Sciatic nerve (tissue), 2 donors: ENCODE measurements at places on chromosomes 16 and 17. TPM values are rescaled to one million over a fixed set of nuclear protein-coding genes. Genes with fewer than 3 reads are reported as not detected.

DNA sequence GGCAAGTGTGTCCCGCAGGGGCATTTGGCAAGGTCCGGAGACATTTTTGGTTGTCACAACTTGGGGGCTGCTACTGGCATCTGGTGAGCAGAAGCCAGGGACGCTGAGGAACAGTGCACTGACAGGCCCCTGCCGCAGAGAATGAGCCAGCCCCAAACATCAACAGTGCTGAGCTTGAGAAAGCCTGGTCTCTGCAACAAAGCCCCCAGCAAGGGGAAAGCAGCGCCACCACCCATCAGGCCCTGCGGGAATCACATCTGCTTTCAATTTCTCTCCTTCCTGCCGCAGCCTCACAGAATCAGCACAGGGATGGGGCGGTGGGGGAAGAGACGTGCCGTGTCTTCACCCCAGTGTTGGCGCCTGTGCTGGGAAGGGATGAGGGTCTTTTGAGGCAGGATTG lies 14.8 kb upstream of the PRPSAP1 start:
- DNase-seq = no peak

DNA sequence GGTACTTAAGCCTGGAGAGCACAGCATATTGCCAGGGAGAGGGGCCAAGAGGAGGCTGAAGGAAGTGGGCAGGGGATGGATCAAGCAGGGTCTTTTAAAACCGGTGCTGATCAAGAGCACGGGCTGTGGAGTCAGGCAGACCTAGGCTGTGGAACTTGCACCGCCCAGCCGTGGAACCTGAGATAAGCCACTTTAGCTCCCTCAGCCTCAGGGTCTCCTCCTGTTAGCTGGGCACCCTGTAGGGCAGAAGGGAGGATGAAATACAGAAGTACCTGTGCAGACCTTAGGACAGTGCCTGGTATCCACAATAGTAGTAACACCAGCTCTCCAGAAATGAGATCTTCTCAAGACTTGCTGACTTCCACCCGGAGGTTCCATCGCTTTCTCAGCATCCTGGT lies 9.3 kb downstream of the ODAD4 start:
- DNase-seq = no peak

GRCh38 chr16:88387941-88388627 lies 5.3 kb downstream of the ZNF469 start:
- DNase-seq = no peak

GRCh38 chr16:55566432-55567175 lies at the start of gene CAPNS2:
Gene CAPNS2 (plus strand): TSS chr16:55566684. CDS start chr16:55566757, 73 bp downstream.
- DNase-seq = no peak

GRCh38 chr17:50055426-50056216 lies at the start of gene ITGA3:
Gene ITGA3 (plus strand): TSS chr17:50056110. CDS start chr17:50056440, 330 bp downstream.
- peak; percentile 78 for DNase-seq

DNA sequence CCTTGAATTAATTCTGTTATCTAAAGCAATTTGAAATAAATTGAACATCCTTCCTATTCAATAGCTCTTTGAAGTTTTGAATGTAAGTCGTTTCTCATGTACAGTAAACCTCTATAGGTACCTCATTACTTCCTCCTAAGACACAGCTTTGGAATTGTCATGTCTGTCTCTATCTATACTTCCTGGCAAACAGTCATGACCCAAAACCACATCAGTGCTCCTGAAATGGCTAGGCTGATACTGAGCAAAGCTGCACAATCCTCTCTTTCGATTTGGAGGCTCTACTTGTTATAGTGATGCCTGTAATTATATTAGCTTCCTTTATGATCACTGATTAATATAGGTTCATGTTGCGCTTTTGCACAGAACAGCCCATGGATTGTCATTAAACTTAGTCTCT lies 110.1 kb downstream of the ADAMTS18 start:
- DNase-seq = no peak

DNA sequence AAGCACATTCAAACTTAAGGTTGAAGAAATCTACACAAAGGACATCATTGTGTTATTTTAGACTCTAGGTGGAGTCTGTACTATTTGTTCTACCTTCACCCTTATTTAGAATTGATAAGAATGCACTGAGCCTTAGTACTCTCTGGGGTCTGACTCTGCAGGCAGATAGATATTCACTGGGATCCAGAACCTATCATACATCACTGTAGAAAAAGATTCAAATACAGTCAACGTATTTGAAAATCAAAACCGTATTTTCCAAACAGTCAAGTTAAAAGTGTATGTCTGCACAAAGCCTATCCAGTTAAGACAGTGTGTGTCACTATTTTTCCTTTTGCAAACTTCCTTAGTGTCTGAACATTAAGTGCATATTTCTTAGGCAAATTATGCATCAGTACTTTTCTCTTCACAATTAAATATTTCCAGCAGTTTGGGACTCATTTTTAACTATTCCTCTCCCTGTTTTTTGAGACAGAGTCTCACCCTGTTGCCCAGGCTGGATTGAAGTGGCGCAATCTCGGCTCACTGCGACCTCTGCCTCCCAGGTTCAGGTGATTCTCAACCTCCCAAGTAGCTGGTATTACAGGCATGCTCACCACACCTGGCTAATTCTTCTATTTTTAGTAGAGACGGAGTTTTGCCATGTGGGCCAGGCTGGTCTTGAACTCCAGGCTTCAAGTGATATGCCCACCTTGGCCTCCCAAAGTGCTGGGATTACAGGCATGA lies 22.3 kb downstream of the MOSMO start:
- DNase-seq = no peak

DNA sequence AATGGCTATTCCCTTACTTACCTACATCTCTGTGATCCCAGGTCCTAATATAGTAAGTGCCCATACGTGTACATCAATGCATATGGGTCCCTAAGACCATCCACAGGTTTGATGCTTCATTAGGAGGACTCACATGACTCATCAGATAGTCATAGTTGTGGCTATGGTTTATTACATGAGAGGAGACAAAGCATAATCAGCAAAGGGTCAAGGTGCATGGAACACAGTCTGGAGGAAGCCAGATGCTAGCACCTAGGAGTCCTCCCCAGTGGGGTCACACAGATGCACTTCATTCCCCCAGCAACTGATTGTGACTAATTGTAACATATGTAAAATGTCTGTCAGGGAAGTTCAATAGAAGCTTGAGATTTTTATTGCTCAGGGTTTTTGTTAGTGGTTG lies 42.8 kb downstream of the PHKB start:
- no peak for DNase-seq

GRCh38 chr17:73184136-73184993 lies 8.5 kb upstream of the COG1 start:
- no peak for DNase-seq

GRCh38 chr17:17723354-17724261 lies 42.4 kb downstream of the RAI1 start:
- DNase-seq = no peak

DNA sequence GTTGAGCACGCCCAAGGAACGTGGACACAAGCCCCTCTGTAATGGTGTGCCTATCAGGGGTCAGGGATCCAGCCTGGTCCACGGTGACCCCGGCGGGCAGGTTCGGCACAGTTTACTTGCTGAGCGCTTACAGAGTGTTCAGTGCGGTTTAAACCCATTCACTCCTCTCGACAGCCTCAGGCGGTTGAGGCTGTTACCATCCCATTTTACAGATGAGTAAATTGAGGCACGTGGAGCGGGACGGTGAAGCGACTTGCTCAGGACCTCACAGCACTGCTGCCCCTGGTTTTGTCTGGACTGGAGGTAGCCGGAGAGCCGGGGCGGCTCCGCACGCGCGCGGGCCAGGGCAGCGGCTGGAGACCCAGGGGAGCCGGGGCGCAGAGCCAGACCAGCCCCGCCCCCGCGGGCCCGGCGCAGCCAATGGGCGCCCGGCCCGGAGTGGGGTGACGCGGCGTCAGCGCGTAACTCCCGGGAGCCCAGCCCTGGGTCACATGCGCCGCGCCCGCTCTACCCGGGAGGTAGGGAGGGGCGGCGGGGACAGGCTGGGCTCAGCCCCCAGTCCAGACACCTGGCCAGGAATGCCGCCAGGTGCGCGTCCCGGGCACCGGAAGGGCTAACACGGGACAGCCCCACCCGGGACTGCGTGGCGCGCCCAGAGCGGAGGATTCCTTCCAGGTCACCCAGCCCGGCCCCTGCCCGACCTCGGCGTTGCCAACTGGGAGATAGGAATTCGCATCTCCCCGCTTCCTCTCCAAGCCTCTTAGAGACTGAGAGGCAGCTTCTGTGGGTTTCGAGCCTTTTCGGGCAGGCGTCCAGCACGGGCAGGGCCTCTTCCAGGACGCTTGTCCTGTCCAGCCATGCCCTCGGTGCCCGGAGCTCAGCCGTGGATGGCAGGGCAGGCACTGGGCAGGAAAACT lies 3.3 kb upstream of the SREBF1 start:
- peak; percentile 93 for DNase-seq

- DNase-seq = no peak
These were observed 2.4 kb downstream of the AMFR start for GRCh38 chr16:56422896-56423441.

DNA sequence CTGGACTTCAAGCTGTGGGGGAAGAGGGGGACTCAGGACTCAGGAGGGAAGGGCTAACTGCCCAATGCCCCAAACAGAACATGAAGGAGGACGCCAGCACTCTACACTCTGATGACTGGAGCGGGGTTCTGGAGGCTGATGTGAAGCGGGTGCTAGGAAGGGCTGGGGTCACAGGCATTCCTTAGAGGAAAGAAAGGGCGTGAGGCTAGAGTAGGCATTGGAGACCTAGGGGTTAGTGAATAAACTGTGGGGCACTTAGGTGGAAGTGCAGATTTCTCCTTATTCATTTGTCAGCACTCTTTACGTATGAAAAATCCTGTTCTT lies 760 bp upstream of the LMF1 start:
- DNase-seq = no peak

DNA sequence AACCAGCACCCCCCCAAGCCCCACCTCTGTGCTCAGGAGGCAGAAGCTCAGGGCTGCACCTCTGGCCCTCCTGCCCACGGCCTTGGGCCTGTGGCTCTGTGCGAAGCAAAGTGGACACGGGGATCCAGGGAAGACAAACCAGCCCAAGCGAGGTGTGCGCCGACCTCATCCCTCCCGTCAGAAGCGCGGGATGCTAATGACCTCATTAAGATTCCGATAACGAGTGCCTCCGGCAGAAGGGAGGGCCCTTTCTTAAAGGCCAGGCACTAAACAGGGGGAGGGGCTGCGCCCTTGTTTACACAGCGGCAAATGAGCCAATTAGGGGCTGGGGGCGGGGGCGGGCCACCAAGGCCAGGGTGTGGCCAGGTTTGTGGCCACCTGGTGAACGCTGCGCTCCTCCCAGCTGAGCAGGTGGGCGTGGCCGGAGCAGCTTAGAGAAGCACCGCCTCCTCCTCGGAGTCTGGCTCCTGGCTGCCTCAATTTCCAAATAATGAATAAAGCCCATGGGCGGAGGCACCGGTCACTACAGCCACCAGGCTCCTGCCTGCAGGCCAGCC lies 3.2 kb downstream of the CBX4 start:
- no peak for DNase-seq

DNA sequence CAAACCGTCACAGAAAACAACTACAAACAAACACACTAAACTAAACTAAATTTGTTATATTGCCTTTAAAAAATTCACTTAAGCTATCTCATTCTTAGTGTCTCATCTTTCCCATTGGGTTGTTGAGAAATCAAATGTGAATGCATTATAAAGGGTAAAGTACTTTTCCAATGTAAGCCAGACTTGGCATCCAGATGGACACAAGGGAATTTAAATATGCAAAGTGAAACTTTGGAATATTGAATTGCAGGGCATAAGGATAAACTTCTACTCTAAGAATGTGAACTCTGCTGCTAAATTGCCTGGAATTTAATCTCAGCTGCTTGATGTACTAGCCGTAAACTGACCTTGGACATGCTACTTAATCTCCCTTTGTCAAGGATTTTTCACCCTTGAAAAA lies 1554.6 kb downstream of the CDH8 start:
- no peak for DNase-seq

- no peak for DNase-seq
These were observed 1.2 kb downstream of the HSDL1 start for GRCh38 chr16:84143784-84144199.

DNA sequence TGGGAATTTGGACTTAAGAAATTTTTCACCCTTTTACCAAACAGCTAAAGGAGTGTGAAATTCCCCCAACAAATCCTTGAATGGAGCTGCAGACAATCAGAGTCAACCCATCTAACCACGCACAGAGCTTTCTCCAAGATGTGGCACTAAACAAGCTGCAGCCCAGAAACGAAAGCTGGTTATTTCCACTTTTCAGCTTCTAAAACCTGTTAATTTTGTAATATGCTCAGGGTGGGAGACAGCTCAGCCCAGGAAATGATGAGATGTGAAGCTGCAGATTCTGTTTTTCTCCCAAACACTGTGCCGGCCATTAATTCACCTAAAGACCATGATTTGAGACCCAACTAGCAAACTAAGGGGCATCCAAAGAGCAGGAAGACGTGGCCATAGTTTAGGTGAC lies 33.2 kb upstream of the ABR start:
- DNase-seq = no peak

DNA sequence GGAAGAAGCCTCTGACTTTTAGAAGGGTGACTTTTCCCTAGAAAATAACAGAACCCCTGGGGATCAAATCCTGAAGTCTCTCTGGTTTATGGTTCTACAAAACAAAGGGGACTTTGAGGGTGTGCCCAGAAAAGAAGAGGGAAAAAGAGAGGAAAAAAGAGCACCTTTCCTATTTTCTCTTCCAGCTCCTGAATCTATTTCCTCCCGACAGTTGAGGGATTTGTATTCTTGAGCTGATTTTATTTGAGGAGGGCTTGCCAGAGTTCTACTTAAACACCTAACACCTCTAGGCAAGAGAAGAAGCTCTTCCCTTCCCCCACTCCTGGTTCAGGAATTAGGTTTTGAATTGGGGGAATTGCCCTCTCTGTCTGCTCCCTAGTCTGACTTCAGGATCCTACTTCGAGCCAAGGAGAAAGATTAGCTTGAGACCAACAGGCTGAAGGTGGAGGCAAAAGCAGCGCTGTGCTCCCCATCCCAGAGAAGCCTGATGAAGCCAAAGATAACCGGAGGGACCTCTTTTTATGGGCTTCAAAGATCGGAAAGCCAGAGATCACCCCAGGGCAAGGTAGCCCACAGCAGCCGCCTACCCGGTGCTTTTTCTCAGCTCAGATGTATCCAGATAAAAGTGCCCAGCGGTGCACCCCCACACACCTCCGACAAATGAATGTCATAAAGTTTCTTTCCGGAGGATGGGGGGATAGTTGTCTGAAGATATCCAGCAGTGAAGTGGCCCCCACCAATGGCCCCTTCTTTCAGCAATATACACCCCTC lies 796 bp downstream of the HOXB3 start:
- DNase-seq = no peak

- no peak for DNase-seq
These were observed at the start of gene ADAM11 for GRCh38 chr17:44758414-44759085. Gene ADAM11 (plus strand): TSS chr17:44758988. CDS start chr17:44759200, 212 bp downstream.

DNA sequence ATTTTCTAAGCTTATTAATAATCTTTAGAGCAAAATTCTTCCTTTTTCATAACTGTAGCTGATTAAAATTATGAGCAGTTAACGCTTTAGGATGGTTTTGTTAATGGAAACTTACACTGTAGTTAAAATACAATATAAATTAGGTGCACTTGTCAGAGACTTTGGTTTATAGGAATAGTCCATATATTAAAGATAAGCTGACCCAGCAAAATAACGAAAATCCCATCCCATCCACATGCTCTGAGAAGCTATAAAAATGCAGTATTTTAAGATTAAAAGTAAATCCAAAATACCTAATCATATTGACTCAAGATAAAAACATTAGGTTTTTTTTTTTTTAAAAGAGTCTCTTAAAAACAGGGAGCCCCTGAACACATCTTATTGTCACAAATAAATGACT lies 38.0 kb downstream of the CEP95 start:
- no peak for DNase-seq

Gene KCNG4
- not detected for total RNA-seq

Gene GNAO1
- total RNA-seq = 7.9 TPM

Gene KRTAP1-1
- total RNA-seq = not detected

Gene CA7
- total RNA-seq = not detected

Gene HOXB2
- 23.1 TPM for total RNA-seq

Gene TNP2
- total RNA-seq = not detected

Gene NOS2
- 1.6 TPM for total RNA-seq

Gene GALNS
- total RNA-seq = 41.1 TPM
